ENCODE measurements at places on chromosomes 2 and 18. TPM values are rescaled to one million over a fixed set of nuclear protein-coding genes. Genes with fewer than 3 reads are reported as not detected.

Gene CNTNAP5
- total RNA-seq = not detected

Gene SNORC
- 0.63 TPM for total RNA-seq

Gene RESP18
- total RNA-seq = not detected

Gene CNRIP1
- total RNA-seq = 5.3 TPM

Gene DOK1
- total RNA-seq = 1.2 TPM

GRCh38 chr18:37864122-37864521, 298.5 kb upstream of the CELF4 start:
- DNase-seq = no peak
- H3K4me1 ChIP-seq = no peaks in the 10 kb centered on the region
- no peak overlapping the region for H3K4me3 ChIP-seq
- no peaks in the 10 kb centered on the region for H3K36me3 ChIP-seq
- no peaks in the 10 kb centered on the region for H3K27me3 ChIP-seq

DNA sequence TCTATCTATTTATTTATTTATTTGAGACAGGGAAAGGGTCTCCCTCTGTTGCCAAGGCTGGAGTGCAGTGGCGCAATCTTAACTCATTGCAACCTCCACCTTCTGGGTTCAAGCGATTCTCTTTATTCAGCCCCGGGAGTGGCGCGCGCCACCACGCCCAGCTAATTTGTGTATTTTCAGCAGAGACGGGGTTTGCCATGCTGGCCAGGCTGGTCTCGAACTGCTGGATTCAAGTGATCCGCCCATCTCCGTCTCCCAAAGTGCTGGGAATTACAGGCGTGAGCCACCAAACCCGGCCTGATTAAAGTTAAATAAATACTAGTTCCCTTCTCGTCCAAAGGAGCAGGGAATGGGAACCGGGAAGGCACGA, 4.2 kb upstream of the CTDSP1 start:
- no peaks in the 10 kb centered on the region for H3K27me3 ChIP-seq
- H3K36me3 ChIP-seq = no peaks in the 10 kb centered on the region
- no peak for DNase-seq
- H3K4me3 ChIP-seq = peak overlapping the region; percentile 91

DNA sequence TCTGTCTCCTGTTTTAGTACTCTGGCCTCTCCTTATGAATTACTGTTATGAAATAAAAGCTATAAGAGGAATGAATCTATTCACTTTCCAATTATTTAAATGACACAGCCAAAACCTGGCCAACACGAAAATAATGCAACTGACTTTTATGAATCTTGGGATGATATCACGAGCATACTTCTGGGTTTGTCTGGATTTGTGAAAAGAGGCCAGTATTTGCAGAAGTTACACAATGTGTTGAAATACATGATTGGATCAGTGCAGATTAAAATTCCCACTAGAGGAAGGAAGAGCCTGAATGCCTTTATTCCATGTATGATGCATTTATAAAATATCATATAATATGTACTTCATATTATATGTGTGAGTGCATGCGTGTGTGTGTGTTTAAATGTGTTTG, 418.2 kb downstream of the GRB14 start:
- no peaks in the 10 kb centered on the region for H3K27me3 ChIP-seq
- H3K4me3 ChIP-seq = no peak overlapping the region
- no peak for DNase-seq
- H3K36me3 ChIP-seq = no peaks in the 10 kb centered on the region

GRCh38 chr2:128500138-128500800, 181.6 kb upstream of the HS6ST1 start:
- no peak overlapping the region for H3K27ac ChIP-seq
- no peaks in the 10 kb centered on the region for H3K27me3 ChIP-seq
- no peaks in the 10 kb centered on the region for H3K4me1 ChIP-seq
- DNase-seq = no peak

DNA sequence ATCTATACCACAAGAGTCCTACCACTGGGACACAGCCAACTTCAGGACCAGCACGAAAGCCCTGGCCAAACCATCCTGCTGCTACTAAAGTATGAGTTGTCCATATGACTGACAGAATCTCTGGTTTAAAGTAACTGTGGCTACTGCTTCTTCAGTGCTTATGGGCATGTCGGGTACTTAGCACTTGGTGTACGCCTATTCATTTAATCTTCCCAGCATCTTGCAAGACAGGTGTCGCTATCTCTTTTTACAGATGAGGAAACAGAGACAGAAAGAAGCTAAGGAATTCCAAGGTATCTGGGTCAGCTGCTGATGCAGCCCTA, 203.4 kb upstream of the ID2 start:
- H3K36me3 ChIP-seq = no peaks in the 10 kb centered on the region
- no peak overlapping the region for H3K27ac ChIP-seq
- H3K4me3 ChIP-seq = no peak overlapping the region
- H3K27me3 ChIP-seq = no peaks in the 10 kb centered on the region
- H3K4me1 ChIP-seq = no peaks in the 10 kb centered on the region
- DNase-seq = no peak

DNA sequence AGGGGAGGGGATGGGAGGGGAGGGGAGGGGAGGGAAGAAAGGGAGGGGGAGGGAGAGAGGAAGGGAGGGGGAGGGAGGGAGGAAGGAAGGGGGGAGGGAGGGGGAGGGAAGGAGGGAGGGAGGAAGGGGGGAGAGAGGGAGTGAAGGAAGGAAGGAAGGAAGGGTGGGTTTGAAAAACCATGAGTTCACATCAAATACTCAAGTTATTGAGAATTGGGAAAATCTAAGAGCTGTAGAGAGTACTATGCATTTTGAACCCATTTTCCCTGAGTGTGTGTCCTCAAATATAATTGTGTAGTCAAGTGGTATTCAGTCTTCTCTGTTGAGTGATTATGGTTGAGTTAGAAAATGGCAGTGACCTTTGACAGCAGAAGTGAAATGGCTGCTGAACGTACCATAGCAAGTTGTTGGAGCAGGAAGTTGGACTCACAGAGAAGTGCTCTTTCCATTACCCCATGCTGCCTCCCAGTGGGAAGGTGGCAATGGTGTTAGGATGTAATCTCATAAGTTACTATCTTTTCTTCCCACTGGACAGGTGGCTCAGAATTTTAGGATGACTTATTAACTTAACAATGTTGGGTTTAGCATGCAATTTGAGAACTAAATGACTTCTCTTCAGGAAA, 214.6 kb downstream of the SETBP1 start:
- H3K4me3 ChIP-seq = no peak overlapping the region
- no peaks in the 10 kb centered on the region for H3K36me3 ChIP-seq
- DNase-seq = no peak
- no peak overlapping the region for H3K27ac ChIP-seq
- peaks cover 28% of the 10 kb centered on the region for H3K4me1 ChIP-seq
- no peaks in the 10 kb centered on the region for H3K27me3 ChIP-seq

DNA sequence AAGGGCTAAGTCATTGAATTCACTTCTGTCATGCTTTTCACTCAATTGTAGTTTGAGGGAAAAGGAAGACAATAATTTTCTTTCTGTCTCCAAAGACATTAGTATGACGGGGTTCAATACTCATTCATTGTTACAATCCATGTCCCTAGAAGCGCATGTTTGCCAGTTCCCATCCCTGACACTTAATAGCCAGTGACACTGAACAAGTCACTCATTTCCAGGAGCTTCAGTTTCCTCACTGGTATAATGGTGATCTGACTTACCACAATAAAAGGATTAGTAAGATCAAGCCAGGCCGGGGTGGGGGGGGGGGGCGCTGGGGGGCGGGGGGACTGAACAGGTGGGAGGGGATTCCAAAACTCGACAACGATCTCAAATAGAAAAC, 144.8 kb upstream of the MAP3K20 start:
- H3K4me1 ChIP-seq = no peaks in the 10 kb centered on the region
- H3K36me3 ChIP-seq = no peaks in the 10 kb centered on the region
- H3K4me3 ChIP-seq = no peak overlapping the region
- no peak for DNase-seq
- peak overlapping the region; percentile 14 for H3K27ac ChIP-seq
- no peaks in the 10 kb centered on the region for H3K27me3 ChIP-seq

DNA sequence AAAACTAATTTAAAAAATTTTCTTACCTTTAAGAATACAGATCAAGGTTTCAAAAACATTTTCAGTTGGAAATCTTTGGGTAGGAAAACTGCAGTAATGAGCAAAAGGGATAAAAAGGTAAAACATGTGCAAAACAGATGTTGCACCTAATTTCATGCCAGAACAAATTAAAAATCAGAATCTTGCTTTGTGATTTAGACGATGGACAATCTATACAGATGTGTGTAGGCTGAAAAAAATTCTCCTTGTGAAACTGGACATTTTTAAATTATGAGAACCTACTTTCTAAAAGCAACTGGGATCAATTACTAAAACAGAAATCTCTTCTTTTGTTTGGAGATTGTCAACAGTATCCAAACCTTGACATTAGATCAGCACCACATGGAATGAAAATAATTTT, 183.2 kb upstream of the ITGA4 start:
- no peaks in the 10 kb centered on the region for H3K36me3 ChIP-seq
- DNase-seq = no peak
- no peak overlapping the region for H3K27ac ChIP-seq
- no peak overlapping the region for H3K4me3 ChIP-seq

- no peaks in the 10 kb centered on the region for H3K36me3 ChIP-seq
- DNase-seq = no peak
- H3K27ac ChIP-seq = no peak overlapping the region
- H3K4me1 ChIP-seq = no peaks in the 10 kb centered on the region
These were observed 118.9 kb downstream of the EHBP1 start for GRCh38 chr2:62824388-62824787.

GRCh38 chr2:234843411-234843810, 108.4 kb upstream of the SH3BP4 start:
- peaks cover 4% of the 10 kb centered on the region for H3K4me1 ChIP-seq
- H3K27me3 ChIP-seq = no peaks in the 10 kb centered on the region
- H3K4me3 ChIP-seq = no peak overlapping the region

- no peak overlapping the region for H3K4me3 ChIP-seq
- no peaks in the 10 kb centered on the region for H3K27me3 ChIP-seq
- H3K36me3 ChIP-seq = no peaks in the 10 kb centered on the region
- H3K4me1 ChIP-seq = no peaks in the 10 kb centered on the region
- no peak for DNase-seq
These were observed 245.5 kb upstream of the PARD3B start for GRCh38 chr2:204299766-204300165.

GRCh38 chr18:6366776-6367175, 47.9 kb downstream of the L3MBTL4 start:
- no peaks in the 10 kb centered on the region for H3K27me3 ChIP-seq
- no peaks in the 10 kb centered on the region for H3K4me1 ChIP-seq
- H3K27ac ChIP-seq = no peak overlapping the region
- no peak for DNase-seq
- H3K4me3 ChIP-seq = no peak overlapping the region

GRCh38 chr2:73986085-73986681, 1.5 kb downstream of the TET3 start:
- H3K36me3 ChIP-seq = peaks cover 4% of the 10 kb centered on the region
- no peaks in the 10 kb centered on the region for H3K27me3 ChIP-seq
- no peak overlapping the region for H3K27ac ChIP-seq
- peaks cover 54% of the 10 kb centered on the region for H3K4me1 ChIP-seq
- no peak for DNase-seq

GRCh38 chr2:64391940-64392339, 62.0 kb upstream of the LGALSL start:
- no peak overlapping the region for H3K27ac ChIP-seq
- no peak overlapping the region for H3K4me3 ChIP-seq
- DNase-seq = no peak
- H3K27me3 ChIP-seq = no peaks in the 10 kb centered on the region

DNA sequence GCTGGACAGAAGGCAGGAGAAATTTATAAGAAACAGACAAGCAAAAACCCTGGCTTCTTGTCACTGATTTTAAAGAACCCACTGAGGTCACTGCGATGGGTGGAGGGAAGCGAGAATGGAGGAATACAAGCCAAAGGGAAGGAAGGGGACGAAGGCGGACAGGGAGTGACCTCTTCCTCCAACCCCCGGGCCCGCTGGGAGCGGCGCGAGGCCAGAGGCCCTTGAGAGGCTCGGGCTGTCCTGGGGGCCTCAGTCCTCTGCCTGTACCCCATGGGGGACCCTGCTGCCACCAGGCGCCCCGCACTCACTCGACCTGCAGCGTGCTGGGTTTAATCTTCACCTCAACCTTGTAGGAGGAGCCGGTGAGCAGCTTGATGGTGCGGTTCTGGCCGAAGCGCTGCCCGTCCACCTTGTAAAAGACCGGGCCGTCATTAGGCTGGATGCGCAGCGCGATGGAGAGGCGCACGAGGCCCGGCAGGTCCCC, 793 bp downstream of the CNRIP1 start:
- peak overlapping the region; percentile 83 for H3K27ac ChIP-seq
- H3K27me3 ChIP-seq = no peaks in the 10 kb centered on the region
- H3K4me3 ChIP-seq = peak overlapping the region; percentile 94
- peaks cover 14% of the 10 kb centered on the region for H3K4me1 ChIP-seq

GRCh38 chr18:68480196-68480595, 234.7 kb downstream of the TMX3 start:
- no peaks in the 10 kb centered on the region for H3K36me3 ChIP-seq
- H3K4me3 ChIP-seq = no peak overlapping the region
- H3K4me1 ChIP-seq = no peaks in the 10 kb centered on the region
- H3K27me3 ChIP-seq = no peaks in the 10 kb centered on the region
- H3K27ac ChIP-seq = no peak overlapping the region

GRCh38 chr2:240412975-240413812, 22.3 kb upstream of the GPC1 start:
- H3K27me3 ChIP-seq = no peaks in the 10 kb centered on the region
- DNase-seq = peak; percentile 48
- no peak overlapping the region for H3K4me3 ChIP-seq
